WERI-Rb-1 (cell line): ENCODE measurements at places on chromosomes 2 and 18.

DNA sequence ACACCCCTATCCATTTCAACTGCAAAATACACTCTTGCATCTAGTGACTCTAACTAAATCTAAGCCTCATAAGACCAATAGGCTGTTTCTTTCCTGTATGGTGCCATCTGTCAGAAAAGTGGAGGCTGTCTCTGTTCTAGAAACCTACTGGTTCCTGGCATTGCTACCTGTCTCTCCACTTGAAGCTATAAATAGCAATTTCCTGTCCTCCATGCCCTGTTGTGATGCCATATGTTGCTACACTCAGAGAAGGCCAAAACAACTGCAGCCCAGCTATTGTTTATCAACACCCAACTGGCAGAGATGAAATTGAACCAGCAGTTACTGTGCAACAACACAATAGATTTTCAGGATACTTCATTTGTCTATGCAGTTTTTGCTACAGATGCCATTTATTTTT is 1355.1 kb upstream of the SLC39A10 start:
- no peak for DNase-seq

DNA sequence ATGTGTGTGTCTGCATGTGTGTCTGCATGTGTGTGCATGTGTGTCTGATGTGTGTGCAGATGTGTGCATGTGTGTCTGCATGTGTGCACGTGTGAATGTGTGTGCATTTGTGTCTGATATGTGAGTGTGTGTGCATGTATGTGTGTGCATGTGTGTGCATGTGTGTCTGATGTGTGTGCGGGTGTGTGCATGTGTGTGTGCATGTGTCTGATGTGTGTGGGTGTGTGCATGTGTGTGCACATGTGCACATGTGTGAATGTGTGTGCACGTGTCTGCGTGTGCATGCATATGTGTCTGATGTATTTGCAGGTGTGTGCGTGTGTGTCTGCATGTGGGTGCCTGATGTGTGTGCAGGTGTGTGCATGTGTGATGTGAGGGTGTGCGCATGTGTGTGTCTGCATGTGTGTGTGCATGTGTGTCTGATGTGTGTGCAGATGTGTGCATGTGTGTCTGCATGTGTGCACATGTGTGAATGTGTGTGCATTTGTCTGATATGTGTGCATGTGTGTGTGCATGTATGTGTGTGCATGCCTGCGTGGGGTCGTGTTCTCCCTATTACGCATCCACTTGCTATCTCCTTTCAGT is 470.1 kb upstream of the HS6ST1 start:
- no peak for DNase-seq

GRCh38 chr2:239806276-239806675 is 218.9 kb downstream of the NDUFA10 start:
- DNase-seq: no peak

GRCh38 chr2:63596401-63596883 is 7.7 kb downstream of the MDH1 start:
- no peak for DNase-seq

- DNase-seq: no peak
Measured at GRCh38 chr2:207513551-207514257, 16.1 kb upstream of the CREB1 start.

GRCh38 chr2:174024524-174025270 is 59.5 kb upstream of the SP3 start:
- peak; percentile 74 for DNase-seq

DNA sequence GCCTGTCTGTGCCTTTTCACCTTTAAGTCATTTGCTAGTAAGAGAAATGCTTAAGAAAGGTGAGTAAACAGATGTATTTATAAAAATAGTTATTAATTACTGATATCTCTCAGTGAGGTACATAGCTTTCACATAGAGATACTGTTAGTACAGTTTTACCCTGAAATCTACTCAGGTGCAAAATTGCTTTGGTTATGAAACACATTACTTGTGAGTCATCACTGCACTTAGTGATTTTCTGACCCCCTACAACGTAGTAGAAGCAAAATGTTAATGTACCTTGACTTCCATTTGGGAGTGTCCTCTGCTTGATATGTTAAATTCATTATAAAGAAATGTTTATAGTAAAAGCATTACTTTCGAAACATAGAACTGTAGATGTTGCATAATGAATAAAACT is 6.5 kb downstream of the GLS start:
- no peak for DNase-seq

- DNase-seq: no peak
Measured at GRCh38 chr18:76708722-76709353, 113.5 kb upstream of the ZNF236 start.

GRCh38 chr2:205661281-205661680 is 21.0 kb upstream of the NRP2 start:
- no peak for DNase-seq

DNA sequence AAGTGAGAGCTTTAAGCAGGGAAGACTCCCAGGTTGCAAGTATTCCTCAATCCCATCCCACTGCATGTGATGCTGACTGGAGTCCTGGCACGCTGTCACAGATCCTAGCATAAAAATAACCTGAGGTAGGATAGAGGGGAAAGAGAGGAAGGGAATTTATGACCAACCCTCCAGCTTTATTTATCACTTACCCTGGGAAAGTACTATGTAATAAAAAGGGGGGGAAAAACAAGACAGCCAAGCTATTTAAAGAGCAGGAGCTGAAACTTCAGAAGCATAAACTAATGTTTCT is 122.2 kb downstream of the SLC8A1 start:
- DNase-seq: no peak

DNA sequence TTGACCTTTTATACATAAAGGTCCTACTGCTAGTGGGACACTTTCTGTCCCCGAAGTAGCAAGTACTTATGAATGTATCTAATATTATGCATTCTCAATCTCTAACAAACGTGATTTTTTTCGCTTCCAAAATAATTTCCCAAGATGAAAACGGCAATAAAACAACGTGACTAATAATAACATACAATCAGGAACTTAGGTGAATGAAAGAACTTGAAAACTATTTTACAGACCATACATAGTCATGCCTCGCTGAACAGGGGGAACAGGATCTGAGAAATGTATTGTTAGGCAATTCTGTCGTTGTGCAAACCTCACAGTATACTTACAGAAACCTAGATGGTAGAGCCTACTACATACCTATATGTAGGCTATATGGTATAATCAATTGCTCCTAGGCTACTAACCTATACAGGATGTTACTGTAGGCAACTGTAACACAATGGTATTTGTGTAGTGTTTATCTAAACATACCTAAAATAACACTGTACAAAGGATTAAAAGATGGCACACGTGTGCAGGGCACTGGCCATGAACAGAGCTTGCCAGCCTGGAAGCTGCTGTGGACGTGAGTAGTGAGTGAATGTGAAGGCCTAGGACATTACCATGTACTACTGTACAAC is 2.5 kb downstream of the RTN4 start:
- DNase-seq: no peak

- DNase-seq: no peak
Measured at GRCh38 chr2:209473930-209474419, 50.1 kb downstream of the MAP2 start.

- DNase-seq: no peak
Measured at GRCh38 chr2:153622285-153622684, 143.7 kb upstream of the RPRM start.

- DNase-seq: no peak
Measured at GRCh38 chr18:2923464-2923863, 76.7 kb downstream of the EMILIN2 start.

DNA sequence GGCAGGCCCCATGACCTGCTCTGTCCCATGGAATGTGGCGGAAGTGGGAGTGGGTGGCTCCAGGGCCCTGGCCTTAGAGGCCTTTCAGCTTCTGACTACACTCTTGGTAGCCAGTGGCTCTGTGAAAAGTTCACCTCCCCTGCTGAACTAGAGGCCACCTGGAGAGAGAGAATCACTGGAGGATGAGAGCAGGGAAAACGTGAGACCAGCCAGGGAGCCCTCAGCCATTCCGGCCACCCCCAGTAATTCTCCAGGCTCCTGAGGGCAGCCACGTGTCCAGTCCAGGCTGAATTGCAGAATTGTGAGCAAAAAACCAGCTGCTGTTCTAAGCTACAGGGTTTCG is 10.5 kb downstream of the COLEC12 start:
- DNase-seq: no peak

DNA sequence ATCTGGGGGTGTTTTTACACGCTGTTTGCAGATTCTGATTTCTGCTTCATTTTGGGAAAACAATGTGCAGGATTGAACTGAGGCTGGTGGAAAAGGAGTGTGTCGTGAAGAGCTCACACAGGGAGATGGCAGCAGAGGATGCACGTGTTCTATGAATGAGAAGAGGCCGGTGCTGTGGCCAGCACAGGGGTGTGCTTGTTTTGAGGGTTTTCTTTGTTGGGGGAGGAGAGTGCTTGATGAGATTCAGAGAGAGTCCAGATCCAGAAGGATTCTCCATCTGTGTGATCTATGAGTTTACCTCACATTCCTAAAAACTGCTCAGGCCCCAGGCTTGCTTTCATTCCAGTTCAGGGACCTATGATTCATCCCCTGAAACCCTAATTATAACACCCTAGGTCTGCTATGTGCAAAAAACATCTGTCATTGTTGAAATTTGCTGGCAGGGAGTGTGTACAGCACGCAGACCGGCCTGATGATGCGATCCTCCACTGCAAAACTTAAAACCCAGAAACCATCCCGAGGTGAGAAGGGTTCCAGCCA is 12.1 kb downstream of the TGFA start:
- DNase-seq: no peak

- no peak for DNase-seq
Measured at GRCh38 chr2:1670636-1671035, 73.7 kb downstream of the PXDN start.

DNA sequence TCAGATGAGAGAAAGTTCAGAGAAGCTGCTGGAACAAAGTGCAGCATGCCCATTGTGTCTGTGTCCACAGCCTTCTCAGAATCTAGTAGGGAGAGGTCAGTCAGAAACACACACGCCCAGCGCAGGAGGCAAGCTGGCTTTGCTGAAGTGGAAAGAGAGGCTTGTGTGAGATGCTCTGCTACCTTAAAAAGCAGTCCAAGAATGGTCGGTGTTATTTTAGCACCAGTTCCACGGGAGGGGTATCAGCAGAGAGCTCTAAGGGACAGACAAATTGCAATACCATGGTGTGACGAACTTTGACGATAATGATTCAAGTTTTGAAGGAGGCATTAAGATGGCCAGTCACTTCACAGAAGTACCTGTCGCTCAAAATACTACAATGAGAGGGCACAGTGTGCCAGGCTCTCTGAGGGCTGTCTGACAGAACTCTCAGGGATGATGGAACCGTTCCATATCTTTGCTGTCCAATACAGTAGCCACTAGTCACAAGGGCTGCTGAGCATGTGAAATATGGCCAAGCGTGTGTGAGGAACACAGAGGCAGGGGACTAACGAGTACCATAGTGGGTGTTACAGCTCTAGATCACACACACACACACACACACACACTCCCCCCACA is 237.5 kb upstream of the TMEM200C start:
- no peak for DNase-seq

DNA sequence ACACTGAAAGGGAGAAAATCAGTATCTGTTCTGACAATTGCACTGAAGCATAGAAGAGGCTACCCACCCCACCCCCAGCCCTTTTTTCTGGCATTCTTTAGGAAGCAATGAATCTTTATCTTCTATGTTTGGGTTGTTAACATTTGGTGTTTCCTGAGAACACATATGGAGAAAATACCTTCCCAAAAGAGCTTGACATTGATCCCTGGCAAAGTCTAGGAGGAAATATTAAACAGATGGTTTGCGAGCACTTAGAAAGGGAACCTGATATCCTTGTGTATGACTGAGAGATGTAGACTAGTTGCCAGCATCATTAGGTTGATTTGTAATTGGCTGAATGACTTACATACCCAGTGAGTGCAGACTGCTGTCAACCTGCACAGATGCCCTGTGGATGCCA is 42.9 kb downstream of the DOK1 start:
- DNase-seq: no peak

DNA sequence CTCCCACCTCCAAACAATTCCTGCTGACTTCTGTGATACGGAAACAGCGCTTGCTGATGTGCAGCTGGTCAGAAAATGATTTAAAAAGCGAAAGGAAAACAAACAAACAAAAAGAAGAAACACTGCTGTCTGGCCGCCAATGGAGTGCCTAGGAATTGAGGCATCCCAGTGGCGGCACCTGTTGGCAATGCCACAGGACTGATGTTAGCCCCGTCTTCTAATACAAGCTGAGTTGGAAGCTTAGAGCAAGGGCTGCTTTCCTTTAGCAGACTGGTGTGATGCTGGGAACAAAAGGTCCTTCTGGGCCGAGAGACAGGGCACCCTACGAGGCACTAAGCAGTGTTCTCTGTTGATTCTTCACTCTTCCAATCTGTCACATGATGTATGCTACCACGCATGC is 163.6 kb upstream of the REV1 start:
- no peak for DNase-seq

GRCh38 chr2:241288324-241288888 is 27.1 kb downstream of the HDLBP start:
- DNase-seq: no peak

DNA sequence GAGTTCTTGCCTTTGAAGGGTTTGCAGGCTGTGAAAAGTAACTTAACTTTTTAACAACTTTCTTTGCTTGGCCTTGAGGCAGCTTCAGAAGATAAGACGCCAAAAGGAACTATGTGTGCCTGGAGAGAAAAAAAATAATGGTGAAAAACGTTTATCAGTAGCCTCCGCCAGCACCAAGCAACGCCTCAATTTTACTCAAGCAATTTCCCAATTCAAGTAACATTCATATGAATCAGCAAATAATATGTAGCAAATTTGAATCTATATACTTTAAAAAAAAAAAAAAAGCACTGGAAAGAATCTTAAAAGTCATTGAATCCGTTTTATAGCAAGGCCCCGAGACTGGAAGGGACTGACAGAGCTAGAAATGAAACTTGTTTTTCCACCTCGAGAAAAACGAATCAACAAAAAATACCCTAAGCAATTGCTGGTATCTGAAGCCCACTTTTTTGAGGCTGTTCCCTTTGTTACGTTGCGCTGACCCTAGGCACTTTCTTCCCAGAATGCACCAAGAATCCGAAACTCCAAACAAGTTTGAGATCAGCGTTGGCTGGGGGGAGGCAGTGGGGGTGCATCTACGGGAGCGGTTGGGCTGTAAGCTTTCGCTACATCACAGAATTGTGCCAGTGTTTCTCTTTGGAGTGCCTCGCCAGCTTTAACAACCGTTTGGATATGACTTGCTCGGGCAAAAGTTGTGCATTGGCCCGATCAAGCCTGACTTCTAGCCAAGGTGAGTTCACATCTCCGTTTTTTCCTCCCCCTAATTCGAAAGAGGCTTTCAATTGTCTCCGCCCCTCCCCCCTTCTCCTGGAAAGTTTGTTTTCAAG is 2.7 kb upstream of the TGIF1 start:
- DNase-seq: peak; percentile 37

- peak; percentile 30 for DNase-seq
Measured at GRCh38 chr2:231940795-231941194, 14.6 kb upstream of the NPPC start.

- no peak for DNase-seq
Measured at GRCh38 chr2:118611691-118612090, 235.8 kb downstream of the EN1 start.

GRCh38 chr2:170843656-170844055 is 27.0 kb downstream of the GAD1 start:
- no peak for DNase-seq

- no peak for DNase-seq
Measured at GRCh38 chr2:100106460-100106859, 35.9 kb downstream of the AFF3 start.
